ENCODE measurements at places on chromosomes 5 and 9.

DNA sequence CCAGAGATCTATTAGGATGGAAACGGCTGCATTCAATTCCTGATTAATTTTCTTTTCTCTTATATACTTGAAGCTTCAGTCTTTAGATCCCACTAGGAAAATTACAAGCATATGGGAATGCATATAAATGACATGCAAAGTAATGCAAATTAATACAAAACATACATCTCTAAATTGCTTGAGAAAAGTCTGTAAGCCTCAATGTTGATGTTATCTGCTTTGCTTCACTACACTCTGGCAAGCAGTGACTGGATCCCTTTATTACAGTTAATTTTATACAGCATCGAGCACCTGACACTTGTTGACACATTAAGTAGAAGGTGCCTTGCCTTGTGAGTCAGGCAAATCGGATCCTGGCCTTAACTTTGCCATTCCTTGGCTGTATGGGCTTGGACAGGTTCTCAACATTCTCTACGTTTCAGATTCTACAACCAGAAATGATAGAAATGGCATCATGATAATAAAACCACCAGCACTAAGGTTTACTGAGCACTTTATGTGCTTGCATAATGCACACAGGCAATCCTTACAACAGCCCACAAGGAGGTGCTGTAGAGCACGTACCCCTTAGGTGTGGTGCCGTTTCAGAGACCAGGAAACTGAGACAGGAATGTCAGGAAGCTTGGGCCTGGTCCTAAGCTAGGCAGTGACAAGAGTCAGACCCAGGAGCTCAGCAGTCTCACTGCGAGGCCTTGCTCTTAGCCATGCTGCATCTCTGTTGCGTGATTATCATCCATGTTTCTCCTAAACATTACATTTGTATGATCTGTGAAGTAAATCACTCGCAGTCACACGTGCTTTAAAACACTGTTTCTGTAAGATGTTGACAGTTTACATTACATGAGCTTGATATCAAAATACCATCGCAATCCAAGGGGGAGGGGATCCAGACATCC, 2.7 kb downstream of the GCNT4 start:
- peak; percentile 62 for DNase-seq

- no peak for DNase-seq
Observed at GRCh38 chr9:129811967-129812363, 9.0 kb downstream of the TOR1B start.

DNA sequence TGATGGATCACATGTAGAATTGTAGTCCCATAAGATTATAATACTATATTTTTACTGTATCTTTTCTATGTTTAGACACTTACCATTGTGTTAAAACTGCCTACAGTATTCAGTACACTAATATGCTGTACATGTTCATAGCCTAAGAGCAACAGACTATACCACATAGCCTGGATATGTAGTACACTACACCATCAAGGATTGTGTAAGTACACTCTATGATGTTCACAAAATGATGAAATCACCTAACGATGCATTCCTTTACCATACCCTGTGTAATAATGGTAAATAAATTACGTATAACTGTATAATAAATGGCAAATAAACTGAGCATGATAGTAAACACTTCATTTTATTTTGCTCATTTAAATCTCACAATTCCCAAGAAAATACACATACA, 60.3 kb downstream of the RICTOR start:
- DNase-seq: no peak

GRCh38 chr5:58775701-58776262, 192.9 kb downstream of the RAB3C start:
- DNase-seq: no peak

GRCh38 chr5:17396247-17396646, 101.8 kb upstream of the TAF11L2 start:
- peak; percentile 14 for DNase-seq

GRCh38 chr9:14006386-14007187, 307.4 kb downstream of the NFIB start:
- DNase-seq: no peak

GRCh38 chr5:33072726-33073125, 361.6 kb downstream of the NPR3 start:
- DNase-seq: no peak

DNA sequence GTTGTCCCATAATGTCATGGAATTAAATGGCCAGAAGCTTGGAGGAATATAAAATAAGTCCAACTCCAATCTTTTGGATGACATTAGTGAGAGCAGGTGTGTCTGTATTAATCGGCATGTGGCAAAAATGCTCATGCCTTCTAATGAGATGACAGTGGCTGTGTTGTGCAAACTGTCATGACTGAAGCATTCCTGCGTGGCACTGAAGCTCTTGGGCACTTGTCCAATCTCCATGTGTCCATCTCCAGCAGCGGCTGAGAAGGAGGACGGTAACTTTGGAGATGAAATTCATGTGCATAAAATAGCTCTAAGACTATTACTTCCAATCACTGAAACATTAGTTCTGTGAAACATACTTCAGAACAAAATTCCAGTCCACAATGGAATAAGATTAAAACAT, 697.5 kb upstream of the GRAMD2B start:
- no peak for DNase-seq

DNA sequence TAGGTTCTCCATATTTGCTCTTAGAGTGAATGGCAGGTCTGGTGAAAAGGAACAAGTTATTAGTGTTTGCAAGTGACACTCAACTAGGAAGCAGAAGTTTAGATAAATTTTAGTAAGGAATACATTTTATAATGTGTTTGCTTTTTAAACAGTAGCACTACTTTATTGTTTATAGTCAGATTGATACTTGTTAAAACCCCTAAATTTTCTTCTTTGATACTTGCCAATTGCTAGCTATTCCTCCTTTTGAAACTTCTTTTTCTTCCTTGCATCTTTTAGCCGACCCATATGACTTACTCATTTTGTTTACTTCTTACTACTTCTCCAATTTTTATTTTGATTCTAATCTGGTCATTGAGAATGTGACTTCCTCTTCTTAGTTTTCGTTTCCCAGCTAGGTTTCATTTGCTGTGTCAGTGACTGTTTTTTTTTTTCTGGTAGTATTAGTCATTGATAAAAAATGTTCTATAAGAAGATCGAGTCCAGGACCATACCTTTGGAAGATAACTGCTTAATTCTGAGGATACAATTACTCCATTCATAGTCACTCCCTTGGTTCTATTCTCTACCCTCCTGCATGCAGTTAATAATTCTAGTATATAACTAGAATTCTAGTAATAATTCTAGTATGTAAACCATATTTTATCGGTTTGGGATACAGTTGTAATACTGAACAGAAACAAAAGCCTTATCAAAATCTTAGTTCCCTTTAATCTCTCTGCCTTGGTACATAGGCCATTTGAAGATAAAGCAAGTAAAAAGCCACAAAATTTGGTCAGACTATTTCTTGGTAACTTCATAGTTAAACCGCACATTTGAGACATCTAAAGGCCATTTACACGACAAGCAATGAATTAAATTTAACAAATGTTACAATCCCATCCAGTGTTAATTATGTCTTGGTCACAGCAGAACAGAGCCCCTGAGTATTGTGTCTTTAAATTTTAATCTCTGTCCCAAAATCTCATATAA, 2.8 kb upstream of the RICTOR start:
- peak; percentile 91 for DNase-seq

GRCh38 chr5:74028976-74029375, 403.0 kb downstream of the ARHGEF28 start:
- DNase-seq: no peak

DNA sequence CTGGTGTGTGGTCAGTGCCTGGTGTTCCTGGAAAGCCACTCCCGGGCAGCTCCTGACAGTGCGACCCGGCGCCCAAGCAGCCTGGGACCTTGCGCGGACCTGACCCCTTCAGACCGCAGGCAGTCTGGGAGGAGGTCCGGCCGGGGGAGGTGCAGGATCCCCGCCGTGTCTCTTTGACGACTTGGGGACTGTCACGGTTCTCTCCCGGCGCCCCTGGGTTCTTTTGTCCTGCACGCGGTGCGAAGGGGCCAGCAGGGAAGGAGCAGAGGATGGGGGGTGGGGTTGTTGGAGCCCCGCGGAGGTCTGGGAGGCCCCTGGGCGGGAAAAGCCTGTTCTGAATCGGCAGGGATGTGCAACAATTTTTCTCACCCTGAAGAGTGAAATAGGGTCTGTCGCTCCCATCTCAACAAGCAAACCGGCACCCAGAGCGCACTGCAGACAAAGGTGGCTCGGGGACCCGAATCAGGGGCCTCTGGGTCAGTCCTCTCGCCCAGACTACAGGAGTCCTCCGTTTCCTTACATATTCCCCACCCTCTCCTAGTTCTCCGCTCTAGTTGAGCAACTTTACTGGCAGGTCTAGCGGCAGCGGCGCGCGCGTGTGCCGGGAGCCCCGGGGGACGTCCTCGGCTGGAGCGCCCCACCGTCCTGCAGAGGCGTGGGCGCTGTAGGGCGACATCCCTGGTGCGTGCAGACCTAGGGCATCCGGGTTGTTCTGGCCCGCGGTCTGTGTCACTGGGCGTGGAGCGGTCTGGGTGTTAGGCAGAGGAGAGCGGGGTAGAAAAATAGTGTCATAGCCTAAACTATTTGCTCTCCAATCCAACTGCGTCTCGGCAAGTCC, 1.2 kb downstream of the VCAN start:
- no peak for DNase-seq

DNA sequence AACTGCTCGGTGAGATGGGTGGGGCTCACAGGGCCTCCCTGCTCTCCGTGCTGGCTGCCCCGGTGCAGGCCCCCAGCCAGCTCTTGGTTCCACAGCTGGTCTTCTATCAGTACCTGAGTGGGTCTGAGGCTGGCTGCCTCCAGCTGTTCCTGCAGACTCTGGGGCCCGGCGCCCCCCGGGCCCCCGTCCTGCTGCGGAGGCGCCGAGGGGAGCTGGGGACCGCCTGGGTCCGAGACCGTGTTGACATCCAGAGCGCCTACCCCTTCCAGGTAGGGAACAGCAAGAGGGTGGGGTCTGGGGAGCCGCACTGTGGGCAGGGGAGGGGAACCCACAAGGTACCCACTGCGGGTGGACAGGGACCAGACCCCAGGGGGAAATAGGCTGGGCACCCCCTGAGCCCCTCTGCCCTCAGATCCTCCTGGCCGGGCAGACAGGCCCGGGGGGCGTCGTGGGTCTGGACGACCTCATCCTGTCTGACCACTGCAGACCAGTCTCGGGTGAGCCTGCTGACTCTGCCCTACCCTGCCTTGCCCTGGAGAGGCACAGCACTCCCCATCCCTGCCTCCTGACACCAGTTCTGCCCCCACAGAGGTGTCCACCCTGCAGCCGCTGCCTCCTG, 2.8 kb downstream of the MAMDC4 start:
- DNase-seq: no peak

GRCh38 chr9:113293285-113293878, 9.8 kb downstream of the RNF183 start:
- no peak for DNase-seq

GRCh38 chr5:40376566-40376965, 303.1 kb upstream of the PTGER4 start:
- no peak for DNase-seq

- no peak for DNase-seq
Observed at GRCh38 chr9:113520109-113520642, 56.6 kb downstream of the RGS3 start.

DNA sequence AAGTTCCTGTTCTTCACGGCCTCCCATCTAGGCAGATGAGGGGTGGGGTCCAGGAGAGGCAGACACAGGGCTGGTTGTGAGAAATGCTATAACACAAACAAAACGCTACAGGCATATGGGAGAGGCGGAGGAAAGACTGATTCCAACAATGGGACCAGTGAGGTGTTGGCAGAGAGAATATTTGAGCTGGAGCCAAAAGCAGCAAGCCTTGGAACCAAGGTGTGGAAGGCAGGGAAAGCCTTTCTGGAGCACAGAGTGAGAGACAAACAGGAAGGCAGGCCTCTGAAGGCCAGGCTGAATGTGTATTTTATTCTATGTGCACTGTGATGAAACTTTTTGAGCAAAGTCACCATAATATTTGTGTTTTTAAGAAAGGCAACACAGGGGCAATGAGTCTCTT, 2.9 kb downstream of the ATPSCKMT start:
- no peak for DNase-seq

GRCh38 chr5:36442796-36443195, 141.1 kb upstream of the RANBP3L start:
- DNase-seq: peak; percentile 22

DNA sequence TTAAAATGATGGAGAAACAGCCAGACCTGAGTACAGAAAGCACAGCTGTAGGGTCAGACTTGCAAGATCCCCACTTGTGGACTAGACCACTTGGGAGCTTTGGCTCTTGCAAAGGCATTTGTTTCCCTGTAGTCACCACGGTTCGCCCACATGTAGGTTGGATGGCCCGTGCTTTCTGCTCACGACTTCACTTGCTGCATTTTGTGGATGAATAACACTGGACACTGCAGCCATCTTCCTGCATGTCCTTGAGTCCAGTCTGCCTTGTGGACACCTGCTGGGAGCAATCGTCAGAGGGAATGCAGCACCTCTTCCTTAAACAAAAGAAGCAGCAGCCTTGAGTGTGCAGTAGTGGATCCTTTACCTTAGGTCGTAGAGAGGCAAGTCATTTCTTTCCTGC, 372.9 kb upstream of the IRX2 start:
- DNase-seq: no peak

DNA sequence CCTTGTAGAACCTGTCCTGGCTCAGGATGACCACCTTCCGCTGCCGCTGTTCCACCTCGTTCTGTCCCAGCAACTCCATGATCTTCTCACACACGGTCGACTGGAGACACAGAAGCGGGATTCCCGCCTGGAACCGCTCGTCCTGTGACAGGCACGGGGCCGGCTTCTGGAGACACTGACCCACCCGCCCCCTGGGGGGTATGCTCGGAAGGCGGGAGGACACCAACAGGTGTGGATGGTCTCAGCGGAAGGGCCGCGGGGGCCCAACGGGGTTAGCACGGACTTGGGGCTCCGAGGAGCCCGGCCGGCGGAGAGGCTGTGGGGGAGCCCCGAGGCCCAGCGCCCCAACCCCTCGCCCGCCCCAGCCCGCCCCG, 530 bp downstream of the UCK1 start:
- peak; percentile 21 for DNase-seq

DNA sequence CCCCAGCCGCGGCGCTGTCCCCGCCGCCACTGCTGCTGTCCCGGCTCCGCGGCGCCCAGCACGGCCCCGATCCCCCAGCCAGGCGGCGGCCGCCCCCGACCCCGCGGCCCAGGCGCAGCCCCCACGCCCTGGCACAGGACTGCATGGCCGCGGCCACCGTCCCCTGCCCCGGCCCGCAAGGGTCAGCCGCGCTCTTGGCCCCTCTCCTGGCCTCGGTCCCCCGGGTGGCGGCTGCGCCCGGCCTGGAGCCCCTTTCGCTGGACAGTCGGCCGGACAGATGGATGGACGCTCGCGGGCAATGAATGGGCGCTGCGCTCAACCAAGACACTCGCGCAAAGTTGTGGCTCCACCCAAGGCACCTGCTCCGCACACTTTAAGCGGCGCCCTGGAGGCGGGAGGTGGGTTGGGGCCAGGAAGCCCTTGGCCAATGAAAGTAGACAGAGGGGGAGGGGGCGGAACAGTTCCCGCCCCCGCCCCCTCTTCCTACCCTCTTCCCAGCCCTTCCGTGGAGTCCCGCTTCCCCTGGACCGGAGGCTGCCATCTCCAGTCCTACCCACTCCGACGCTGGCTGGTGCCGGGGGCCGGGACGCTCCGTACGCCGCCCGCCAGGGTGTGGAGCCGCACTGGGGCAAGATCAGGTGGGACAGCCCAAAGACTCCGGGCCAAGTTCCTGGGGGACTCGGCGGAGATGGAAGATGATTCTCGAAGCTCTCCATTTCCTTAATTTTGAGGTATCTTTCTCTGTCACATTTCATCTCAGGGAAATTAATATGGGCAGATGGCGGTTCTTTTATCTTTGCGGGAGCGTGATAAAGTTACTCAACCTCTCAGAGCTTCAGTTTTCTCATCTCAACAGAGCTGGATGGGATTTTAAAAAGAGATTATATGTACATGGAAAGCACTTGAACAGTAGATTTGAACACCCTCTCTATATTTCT, at the start of gene GLDC:
GLDC (minus strand) TSS at position 375 of the 938 bp plus-strand sequence; CDS start at position 145, 230 bp downstream.
- peak; percentile 95 for DNase-seq
